ENCODE measurements at places on chromosomes 4 and X.
A peak's percentile ranks its signal among the peaks of the same experiment; 100 is the strongest.

DNA sequence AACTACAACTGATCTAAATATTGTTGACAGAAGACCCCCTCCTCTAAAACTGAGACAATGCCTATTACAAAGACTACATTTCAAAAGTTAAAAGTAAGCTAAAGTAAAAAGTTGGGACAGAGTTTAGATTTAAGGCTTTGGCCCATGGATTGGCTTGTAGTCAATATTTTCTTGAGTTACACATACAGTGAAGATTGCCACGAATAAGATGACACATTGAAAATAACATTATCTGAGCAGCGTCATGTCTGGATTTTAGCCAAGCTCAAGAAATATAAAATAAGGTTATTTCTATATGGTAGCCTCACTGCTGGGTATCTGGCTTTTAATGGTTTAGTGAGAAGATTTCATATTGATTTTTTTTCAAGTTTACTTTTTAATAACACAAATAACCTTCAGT is 266.2 kb upstream of the LDB2 start:
- no peak for DNase-seq

GRCh38 chrX:51484616-51485015 is 11.8 kb downstream of the NUDT11 start:
- DNase-seq = no peak

DNA sequence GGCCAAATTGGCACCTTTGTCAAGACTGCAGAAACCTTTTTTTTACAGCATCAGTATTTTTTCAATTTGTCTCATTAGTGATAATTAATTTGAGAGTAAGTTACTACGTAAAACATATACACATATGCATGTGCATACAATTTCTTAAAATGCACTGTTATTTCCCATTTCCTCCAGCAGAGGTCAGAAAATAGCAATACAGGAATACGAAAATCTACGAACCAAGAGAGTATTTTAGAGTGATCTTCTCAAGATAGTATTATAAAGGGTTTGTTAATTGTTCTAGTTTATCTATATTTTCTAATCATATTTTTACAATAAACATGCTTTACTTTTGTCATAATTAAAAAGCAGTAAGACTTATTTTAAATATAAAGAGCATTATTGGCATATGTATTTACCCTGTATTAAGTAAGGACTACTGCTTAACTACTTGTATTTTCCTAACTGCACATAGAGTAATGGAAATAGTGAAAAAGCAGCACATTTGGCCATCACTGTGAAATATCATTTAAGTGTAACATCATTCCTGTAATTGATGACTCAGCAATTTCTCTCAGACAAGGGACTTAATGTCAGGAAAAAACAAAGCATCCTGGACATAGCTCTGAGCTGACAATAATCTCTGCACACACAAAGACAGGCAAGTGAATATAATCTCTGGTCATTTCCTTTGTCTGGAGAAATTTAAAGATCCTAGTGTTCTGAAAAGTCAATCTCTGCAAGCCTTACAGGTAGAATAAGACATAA is 45.6 kb downstream of the MAOB start:
- peak; percentile 4 for DNase-seq

DNA sequence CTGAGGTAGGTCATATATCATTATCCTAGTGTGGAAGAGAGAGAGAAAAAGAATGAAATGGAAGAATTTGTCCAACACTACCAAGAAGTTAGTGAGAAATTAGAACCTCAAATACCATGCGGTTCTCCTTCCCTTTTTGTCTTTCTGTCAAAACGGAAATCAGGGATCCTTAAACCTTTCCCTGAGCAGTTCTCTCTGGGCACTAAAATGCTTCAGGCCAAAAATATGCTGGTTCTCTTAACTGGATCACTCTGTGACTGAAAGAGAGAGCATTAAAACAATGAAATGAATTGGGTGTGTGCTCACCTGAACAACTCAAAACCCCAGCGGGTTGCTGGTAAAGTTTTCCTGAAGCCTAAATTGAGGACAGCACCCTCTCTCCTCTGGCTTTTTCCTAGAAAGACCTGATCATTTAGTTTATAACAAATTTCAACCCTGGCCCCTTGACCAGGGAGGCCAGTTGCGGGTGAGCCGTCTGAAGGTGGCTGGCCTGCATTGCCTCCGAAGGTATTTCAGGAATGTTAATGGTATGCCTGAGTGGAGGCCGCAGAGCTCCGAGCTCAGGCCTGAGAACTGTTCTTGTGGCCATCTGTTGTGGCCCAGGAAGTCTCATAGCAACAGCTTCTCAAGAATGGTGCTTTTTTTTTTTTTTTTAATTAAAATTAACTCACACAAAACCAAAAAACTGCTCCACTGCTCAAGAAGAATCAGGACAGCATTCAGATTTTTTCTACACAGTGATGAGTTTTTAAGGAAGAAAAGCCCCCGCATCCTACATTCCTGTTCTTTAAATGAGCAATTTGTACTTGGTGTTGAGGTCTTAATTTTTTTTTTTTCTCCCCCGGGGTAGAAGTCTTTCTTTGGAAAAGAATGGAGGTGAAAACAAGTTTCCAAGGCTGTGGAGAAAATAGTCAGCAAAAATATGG is 155.1 kb downstream of the SHROOM3 start:
- DNase-seq = peak; percentile 93

GRCh38 chrX:9606971-9607370 is 142.1 kb downstream of the TBL1X start:
- DNase-seq = no peak

DNA sequence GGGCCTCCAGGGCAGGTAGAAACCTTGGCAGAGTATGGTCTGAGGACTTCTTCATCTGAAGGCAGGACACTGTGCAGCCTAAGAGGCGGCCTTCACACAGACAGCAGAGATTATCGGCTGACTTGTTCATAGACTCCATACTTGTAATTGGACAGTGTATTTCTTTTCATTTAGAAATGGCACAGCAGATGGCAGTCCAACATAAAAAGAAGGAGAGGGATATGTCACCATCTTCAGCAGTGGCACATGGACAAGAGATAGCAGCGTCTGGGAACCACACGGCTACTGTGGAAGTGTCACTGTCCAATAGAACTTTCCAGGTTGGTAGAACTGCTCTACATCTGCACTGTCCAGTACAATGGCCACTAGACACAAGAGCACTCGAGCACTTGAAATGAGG is 21.7 kb upstream of the GEMIN8 start:
- no peak for DNase-seq

GRCh38 chrX:7146703-7147412 is 654 bp upstream of the STS start:
- DNase-seq = no peak

- peak; percentile 13 for DNase-seq
Measured at GRCh38 chr4:140176735-140177134, 22.8 kb upstream of the MAML3 start.

DNA sequence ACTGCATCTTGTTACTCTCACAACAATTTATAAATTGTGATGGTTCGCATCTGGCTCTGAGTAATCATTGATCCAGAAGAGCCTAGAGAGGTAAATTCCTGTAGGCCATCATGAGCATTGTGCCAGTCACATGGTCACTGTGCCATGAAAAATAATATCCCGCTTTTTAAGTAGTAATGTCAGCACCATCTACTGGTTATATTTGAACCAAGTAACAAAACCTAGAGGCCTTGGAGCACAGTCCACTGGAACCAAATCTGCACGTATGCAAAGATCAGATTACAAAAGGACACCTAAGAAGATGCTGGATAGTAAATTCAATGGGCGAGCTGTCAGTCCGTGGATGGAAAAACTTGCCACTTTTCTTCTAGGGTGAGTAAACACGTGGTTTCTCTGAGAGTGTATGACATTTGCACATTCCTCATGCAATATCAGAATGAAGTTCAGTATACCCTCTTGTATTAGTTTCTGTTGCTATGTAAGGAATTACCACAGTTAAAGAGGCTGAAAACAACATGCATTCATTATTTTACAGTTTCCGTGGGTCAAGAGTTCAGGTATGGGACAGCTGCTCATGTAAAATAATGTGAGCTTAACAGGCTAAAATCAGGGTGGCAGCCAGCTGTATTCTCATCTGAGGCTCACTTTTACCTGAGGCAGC is 26.8 kb downstream of the FAM114A1 start:
- DNase-seq = no peak

- no peak for DNase-seq
Measured at GRCh38 chr4:145881989-145882388, 56.6 kb downstream of the ZNF827 start.

DNA sequence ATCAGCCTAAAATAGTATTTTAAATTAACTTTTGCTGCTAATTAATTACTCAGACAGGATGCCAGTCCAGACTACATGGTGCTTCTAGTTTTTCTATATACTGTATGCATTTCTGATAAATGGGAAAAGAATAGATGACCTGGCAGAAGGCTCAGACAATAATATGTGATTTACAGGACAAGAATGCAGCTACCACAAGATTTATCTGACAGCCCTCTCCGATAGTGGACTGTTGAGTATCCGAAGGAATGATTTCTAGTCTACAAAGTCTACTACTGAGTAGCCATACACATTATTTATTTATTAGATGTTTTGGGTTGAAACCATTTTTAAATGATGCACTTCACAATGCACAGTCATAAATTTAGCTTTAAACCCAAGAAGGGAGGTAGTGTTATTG is 212.8 kb downstream of the MAB21L2 start:
- no peak for DNase-seq

- peak; percentile 43 for DNase-seq
Measured at GRCh38 chr4:72631296-72631695, 62.3 kb upstream of the ADAMTS3 start.

DNA sequence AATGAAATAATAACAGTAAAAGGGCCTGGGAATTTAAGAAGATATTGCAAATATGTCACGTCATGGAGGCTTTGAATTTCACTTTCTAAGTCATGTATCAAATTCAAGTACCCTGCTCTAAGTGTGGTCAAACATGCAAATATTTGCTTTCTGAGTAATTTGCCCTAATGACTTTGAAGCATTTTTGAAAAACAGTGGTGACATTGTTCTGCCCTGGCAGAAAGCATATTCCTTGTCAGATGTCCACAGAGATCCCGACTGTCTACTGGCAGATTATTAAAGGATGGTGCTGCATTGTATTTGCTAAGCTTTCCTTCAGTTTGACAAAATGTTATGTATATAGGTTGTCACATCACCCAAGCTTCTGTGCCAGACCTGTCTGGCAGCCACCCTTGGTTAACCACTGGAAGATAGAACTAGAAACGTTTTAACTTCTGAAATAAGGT is 92.5 kb downstream of the ANK2 start:
- DNase-seq = peak; percentile 61

- peak; percentile 38 for DNase-seq
Measured at GRCh38 chrX:135484641-135485289, 35.7 kb upstream of the INTS6L start.

DNA sequence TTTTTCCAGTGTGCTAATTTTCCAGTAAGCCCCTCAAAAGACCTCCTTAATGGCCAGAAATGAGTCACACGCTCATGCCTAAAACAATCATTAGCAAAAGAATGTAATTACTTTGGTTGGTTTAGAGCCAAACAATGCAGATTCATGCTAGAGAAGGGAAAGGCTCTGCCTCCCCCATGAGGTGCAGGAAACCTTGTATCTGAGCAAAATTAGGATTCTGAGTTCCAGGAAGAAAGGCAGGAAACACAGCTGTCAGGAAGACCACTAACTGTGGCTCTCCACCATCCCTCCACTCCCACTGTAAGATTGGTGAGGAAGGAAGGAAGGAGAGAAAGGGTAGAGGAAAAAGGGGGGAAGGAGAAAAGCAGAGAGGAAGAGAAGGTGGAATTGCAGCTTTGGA is 104.9 kb upstream of the DHX15 start:
- no peak for DNase-seq

GRCh38 chrX:18674417-18674787 is 2.5 kb upstream of the RS1 start:
- DNase-seq = no peak

GRCh38 chr4:60589425-60589824 is 610.7 kb upstream of the ADGRL3 start:
- no peak for DNase-seq

DNA sequence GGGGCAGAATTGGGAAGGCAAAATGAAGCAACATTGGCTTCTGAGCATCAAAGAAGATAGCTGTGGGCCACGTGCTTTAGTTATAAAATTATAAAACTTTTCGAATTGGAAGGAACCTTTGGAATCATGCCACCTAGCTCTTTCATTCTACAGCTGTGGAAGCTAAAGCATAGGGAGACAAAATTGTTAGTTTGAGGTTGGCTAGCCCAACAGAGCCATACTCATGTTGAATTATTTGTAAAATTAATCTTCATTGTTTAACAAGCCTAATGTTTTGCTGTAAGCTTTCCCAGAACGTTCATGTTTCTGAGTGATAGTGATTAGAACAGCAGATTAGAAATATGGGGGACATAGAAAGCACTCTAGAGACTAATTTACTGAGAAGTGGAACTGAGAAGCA is 35.9 kb downstream of the HHIP start:
- no peak for DNase-seq

DNA sequence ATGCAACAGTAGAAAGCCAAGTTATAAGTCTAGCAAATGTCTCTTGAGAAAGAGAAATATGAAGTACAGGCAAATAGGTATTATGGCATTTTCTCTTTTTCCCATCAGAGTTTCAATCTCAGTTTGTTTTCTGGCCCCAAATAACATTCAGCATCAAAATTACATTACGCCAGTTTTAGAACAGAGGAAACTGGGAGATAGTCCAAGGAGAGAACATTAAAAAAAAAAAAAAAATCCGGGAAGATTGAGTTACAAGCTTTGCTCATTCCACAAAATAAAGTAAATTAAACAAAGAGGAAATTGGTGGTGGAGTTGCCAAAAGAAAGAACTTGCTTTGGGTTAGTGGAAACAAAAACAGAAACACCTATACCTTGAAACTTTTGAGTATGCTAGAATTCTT is 50.4 kb upstream of the IL13RA2 start:
- peak; percentile 4 for DNase-seq

DNA sequence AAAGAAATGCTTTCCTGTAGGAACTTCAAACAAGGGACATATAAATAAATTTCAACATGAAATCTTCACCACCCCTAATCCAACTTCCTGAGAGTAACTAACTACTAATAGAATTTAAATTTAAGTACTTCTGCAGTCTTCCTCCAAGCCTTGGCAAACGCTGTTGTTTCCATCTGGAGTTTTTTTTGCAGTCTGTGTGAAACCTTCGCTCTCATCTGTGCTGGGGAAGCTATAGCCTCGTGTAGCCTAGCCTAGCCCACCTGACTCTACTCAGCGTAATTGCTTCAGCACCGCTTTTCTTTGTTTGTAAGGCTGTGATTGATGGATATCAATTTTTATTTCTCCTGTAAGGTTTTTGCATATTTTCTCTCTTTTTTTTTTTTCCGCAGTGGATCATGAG is 30.9 kb downstream of the STOX2 start:
- no peak for DNase-seq

- DNase-seq = no peak
Measured at GRCh38 chr4:57282933-57283310, 172.7 kb upstream of the IGFBP7 start.

- no peak for DNase-seq
Measured at GRCh38 chrX:100743009-100743607, 11.2 kb upstream of the SYTL4 start.
